COR-L47 (cell line): ENCODE measurements at places on chromosomes 7 and 10.

DNA sequence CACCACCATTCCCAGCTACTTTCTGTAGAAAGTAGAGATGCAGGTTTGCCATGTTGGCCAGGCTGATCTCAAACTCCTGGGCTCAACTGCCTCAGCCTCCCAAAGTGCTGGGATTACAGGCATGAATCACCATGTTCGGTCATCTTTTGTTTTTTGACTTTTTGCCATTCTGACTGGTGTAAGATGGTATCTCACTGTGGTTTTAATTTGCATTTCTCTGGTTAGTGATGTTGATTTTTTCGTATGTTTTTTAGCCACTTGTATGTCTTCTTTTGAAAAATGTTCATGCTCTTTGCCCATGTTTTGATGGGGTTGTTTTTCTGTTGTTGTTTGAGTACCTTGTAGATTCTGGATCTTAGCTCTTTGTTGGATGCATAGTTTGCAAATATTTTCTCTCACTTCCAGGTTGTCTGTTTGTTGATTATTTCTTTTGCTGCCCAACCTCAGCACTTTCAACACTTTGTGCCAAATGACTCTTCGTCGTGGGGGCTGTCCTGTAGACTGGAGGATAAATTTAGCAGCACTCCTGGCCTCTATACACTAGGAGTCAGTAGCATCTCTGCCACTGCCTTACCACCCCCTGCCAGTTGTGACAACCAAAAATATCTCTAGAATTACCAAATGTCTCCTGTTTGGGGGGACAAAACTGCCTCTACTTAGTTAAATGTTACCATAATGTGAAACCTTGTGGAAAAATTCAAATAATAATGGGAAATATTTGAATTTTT lies 6.5 kb upstream of the CPED1 start:
- no peak for DNase-seq

GRCh38 chr10:95172851-95173250 lies 21.2 kb upstream of the ACSM6 start:
- no peak for DNase-seq

DNA sequence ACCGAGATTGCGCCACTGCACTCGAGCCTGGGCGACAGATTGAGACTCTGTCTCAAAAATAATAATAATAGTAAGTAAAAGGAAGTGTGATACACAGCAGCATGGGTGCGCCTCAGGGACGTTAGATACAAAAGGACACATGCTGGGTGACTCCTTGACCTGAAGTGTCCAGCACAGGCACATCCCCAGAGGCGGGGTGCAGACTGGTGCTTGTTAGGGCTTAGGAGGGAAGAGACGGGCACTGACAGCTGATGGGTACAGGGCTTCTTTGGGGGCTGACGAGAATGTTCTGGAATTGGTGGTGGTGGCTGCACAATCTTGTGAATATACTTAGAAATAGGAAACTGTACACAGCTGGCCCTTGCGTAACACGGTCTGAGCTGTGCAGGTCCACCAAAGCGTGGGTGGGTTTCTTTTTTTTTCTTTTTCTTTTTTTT lies 61.8 kb upstream of the DNAJB6 start:
- no peak for DNase-seq

DNA sequence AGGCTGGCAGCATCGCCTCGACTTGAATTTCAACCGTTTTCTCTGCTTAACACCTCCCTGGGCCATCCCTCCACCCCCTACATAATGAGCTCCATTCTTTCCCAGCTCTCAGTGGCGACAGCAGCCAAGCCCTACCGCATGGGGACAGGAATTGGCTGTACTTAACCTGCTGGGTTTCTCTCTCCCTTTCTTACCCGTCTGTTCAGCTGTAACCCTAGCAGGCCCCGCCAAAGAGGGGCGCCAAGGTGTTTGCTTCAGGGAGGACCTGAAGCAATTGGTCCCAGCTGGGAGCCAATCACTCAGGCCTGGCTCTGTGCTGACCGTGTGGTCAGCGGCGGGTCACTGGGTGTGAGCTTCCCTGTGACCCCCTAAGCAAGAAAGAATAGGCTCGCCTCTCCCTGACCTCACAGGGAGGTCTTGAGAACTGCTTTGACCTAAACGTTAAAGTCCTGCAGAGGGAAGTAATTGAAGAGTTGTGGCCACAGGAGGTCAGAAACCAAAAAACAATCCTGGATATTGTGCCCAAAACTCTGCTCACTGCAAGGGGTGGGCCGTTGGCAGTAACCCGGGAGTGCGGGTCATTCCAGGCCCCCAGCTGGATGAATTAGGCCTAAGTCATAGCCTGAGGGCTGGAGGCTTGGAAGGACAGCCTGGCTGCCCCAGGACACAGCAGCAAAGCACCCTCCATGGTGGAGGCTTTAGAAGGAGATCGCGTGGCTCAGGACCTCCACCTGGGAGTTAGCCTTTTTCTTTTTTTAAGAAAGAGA lies 114.6 kb downstream of the ITIH5 start:
- no peak for DNase-seq

DNA sequence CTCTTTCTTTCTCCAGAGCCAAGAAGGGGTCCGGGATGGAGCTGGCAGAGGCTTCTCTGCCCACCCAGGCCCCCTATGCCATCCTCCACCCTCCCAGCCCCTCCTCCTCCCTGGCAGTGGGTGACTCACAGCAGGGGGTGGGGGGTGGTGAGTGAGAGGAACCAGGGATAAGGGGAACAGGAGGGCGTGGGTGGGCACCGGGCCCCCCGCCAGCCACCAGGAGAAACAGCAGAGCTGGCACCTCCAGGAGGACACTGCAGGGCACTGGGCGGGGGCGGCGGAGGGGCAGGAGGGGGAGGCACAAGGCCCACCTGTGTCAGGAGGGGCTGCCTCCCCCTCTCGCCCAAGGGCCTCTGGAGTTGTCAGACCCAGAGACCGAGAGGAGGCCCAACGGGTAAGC lies 56.0 kb downstream of the CAMK2B start:
- no peak for DNase-seq
